ENCODE measurements at places on chromosomes 4 and X.

- DNase-seq, result no peak
Observed at GRCh38 chrX:141652286-141652685, 46.3 kb downstream of the SPANXD start.

DNA sequence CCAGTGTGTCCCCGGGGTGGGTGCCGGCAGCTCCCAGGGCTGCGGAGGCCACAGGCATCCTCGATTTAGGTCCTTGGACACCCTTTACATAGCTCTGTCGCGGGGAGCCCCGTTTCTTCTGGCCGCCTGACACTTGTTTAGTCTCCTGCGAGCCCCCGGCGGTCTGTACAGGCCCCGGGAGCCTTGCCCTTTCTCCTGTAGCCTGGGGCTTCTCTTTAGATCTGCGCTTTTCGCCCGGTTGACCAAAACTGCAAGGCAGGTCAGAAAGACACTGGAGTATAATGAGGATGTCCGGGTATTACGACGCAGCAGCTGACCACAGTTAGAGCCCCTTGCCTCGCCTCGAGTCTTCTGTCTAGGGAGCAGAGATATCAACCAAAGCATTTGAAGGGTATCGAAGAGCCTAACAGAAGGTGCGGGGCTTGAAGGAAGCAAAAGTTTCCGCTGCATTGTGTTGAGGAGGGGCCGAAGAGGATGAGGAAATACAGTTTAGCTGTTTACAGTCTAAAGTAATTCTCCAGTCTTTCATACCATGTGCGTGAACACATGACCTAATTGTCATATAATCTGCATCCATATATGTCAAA, 479 bp downstream of the BRCC3 start:
- no peak for DNase-seq

DNA sequence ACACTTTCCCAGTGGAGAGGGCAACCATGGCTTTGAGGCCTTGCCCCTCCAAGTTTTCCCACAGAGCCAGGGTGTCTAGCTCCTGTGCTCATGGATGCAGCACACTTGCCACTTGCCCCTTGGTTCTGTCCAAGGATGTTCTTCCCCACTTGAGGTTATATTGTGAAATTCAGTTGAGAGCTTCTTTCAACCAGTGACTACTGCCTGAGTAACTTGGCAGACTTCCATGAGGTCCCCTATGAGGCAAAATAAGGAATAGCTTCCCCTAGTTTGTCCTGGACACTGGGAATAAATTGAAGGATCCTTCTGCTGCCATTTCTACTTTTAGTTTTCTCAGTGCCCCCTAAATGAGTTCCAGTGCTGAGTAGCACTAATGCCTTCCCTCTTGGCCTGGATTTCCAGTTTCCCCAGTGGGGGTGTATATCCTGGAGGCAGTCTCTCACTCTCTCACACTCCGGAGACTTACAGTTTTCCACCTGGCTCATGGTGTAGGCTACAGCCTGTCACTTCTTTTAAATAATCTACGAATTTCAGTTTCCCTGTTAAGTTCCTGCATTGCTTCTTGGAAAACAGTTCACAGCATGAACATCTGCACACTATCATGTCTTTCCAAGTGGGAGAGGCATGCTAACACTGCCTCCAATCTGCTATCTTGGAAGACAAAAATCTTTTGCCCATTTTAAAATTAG, 36.4 kb upstream of the ADH4 start:
- no peak for DNase-seq

DNA sequence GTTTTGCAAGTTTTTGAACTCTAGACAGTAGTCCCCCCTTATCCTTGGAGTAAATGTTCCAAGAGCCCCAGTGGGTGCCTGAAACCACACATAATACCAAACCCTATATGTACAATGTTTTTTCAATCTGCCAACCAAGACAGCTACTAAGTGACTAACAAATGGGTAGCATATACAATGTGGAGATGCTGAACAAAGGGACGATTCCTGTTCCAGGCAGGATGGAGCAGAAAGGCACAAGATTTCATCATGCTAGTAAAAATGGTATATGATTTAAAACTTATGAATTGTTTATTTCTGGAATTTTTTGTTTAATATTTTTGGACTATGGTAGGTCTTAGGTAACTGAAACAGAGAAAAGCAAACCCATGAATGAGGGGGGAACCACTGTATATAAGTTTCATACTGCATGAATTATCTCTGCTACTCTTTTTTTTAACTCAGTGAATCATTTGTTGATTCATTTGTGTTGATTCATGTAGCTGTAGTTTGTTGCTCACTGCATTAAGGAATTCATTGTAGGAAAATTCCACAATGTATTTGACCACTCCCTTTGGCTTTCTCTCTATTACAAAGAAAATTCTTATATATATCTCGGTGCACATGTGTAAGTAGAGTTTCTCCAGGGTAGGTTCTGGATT, 21.9 kb upstream of the ANXA3 start:
- no peak for DNase-seq

- no peak for DNase-seq
Observed at GRCh38 chr4:33482773-33483172, 2761.5 kb downstream of the ARAP2 start.

DNA sequence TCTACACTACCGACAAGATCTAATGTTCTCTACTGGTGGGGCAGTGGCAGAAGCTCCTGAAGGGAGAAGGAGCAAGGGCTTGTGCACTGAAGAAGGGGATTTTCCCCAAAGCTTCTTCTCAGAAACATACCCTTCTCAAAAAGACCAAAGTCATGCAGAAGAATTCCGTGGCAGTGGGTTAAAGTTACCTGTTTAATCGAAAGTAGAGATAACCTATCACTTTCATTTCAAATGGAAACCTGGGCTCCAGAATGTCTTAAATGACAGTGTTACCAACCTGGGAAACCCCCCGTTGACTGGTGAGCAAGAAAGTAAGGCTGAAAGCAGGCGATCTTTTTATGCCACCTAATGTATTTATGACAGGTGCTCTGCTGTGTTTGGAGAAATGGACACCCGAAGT, 92.5 kb upstream of the TEX13D start:
- DNase-seq, result no peak

DNA sequence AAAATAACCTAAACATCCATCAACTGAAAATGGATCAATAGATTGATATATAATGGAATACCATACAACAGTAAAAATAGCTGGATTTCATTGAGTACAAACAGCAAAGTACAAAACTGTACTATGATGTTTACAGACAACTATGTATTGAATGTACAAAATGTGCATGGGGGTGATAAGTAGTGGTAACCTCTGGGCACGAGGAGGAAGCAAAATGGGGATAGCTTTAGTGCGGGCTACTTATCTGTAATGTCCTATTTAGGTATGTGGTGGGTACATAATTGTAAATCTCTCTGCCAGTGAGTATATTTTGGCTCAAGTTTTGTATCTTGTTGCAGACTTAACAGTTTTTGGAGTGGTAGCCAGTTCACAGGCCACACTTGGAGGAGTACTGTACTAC, 123.6 kb downstream of the STAG2 start:
- no peak for DNase-seq

DNA sequence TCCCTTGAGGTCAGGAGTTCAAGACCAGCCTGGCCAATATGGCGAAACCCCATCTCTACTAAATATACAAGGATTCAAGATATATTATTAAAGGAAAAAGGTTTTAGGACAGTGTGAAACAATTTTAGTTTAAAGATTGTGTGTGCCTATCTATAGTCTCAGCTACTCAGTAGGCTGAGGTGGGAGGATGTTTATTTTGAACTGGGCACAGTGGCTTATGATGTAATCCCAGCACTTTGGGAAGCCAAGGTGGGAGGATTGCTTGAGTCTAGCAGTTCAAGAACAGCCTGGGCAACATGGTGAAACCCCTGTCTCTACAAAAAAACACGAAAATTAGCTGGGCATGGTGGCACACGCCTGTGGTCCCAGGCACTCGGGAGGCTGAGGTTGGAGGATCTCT, 31.4 kb upstream of the REST start:
- no peak for DNase-seq

GRCh38 chr4:156378033-156378665, 424.5 kb upstream of the CTSO start:
- DNase-seq, result no peak

- DNase-seq, result peak; percentile 46
Observed at GRCh38 chrX:39477762-39478120, 620.0 kb downstream of the BCOR start.

- DNase-seq, result no peak
Observed at GRCh38 chr4:8289151-8289750, 19.7 kb downstream of the HTRA3 start.

DNA sequence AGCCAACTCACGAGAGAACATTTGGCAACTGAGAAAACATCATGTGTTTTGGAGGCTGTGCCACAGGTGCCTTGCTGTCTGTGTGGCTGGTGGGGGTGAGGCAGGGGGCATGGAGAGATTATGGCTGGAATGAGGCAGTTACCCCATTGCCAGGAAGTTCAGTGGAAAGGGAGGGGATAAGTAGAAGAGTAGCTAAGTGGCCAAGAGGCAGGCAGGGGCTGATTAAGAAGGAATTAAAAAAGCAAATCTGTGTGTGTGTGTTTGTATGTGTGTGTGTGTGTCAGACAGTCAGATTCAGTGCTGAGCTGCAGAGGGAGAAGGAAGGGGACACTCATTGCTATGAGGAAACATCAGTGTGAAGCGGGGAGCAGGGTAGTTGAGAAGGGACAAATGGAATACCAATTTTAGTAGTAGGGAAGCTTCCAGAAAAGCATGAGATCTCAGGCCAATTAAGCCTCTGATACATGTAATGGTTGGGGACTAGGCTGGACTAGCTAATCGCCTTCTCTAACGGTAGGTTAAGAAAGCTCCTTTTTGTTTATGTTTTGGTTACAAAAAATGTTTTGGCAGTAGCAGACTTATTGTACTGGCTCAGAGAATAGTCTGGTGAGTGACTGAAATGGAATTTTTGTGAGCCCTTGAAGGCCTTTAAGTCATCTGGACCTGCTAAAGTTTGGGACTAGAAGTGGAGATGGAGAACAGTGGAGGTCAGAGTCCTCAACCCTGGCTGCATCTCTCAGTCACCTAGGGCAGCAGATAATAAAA, 18.5 kb downstream of the TMEM164 start:
- DNase-seq, result peak; percentile 97

DNA sequence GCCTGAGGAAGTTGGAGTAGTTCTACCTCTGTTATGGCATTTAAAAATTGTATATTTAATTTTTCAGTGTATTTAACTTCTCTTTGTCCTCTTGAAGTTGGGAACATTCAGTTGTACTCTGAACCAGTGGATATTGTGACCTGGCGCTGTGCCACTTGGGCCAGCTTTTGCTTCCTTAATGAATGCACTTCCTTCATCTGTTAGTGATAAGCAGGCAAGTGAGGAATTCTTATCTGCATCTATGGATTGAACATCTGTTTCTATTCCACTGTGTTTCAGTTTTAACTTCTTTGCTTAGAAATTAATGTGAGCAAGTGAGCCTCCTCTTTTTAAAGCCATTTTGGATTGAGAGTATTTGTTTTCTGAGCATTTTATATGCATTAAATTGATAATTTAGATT, 128.3 kb downstream of the UCHL1 start:
- no peak for DNase-seq

DNA sequence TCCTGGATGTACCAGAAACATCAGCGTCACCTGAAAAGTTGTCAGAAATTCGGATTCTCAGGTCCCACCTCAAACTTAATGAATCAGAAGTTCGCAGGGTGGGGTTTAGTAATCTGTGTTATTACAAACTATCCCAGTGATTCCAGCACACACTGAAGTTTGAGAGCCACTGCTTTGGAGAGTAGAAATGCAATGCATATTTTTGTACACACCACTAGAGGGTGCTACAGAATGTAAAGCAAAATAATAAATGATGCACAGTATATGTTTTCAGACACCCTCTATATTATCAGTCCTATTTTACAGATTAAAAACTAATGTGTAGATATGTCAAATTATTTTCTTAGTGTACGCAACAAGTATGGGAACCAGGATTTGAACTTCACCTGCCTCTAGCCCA, 2.4 kb upstream of the MORF4L2 start:
- no peak for DNase-seq

All from retinal pigment epithelial cell (primary cell).